Esophagus squamous epithelium (tissue), 5 donors: ENCODE measurements at places on chromosomes 3 and 15.
A peak's percentile ranks its signal among the peaks of the same experiment; 100 is the strongest.

- no peak for DNase-seq
Observed at GRCh38 chr3:65039754-65040210, 352.0 kb upstream of the ADAMTS9 start.

- DNase-seq: no peak
Observed at GRCh38 chr3:144652573-144652972, 681.0 kb downstream of the DIPK2A start.

- peak; percentile 36 for DNase-seq
Observed at GRCh38 chr3:126476166-126477060, 722 bp upstream of the ZXDC start.

- no peak for DNase-seq
Observed at GRCh38 chr3:73365756-73366397, 258.9 kb downstream of the PDZRN3 start.

DNA sequence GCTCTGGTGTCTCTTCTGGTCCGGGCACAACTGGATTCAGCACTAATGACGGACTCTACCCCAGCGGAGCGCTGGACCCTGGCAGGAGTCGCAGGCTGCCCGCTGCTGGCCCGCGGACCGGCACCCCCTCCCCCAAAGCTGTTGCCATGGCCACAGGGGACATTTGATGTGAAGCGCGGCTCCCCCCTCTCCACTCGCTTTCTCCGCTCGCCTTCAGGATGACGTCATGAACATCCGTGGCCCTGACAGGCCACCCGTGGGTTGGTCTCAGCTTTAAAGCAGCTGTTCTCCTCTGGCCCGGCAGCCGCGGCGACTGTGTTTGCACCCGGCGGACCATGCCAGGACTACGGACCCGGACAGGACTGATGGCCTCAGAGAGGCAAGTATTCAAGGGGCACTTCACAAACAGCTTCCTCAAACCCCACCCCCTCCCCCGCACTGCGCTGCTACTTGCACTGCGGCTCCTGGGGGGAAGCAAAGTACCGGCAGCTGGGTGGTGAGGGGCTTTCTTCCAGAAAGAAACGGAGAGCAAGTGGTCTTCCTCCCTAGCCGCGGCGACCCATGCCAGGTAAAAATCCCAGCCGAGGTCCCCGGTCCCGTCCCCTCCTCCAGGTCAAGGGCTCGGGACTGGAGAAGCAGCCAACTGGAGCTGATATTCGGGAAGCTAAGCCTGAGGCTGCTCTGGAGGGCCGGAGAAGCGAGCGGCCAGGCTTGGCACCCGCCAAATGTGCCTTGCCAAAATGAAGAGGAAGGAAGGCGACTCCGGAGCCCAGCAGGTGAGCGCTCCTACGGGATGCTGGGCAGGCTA is 16.6 kb upstream of the AEN start:
- DNase-seq: no peak

- no peak for DNase-seq
Observed at GRCh38 chr3:30611613-30612436, 5.4 kb downstream of the TGFBR2 start.

DNA sequence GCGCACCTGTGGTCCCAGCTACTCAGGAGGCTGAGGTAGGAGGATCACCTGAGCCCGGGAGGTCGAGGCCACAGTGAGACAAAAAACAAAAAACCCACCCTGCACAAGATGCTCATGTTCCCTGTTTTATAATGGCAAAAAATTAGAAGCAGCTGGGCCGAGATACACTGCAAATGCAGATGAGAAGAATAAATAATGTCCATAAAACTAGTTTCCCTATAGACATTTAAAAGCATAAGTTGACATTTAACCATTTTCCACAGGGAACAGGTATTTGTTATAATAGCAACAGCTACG is 537 bp upstream of the SCAP start:
- no peak for DNase-seq

DNA sequence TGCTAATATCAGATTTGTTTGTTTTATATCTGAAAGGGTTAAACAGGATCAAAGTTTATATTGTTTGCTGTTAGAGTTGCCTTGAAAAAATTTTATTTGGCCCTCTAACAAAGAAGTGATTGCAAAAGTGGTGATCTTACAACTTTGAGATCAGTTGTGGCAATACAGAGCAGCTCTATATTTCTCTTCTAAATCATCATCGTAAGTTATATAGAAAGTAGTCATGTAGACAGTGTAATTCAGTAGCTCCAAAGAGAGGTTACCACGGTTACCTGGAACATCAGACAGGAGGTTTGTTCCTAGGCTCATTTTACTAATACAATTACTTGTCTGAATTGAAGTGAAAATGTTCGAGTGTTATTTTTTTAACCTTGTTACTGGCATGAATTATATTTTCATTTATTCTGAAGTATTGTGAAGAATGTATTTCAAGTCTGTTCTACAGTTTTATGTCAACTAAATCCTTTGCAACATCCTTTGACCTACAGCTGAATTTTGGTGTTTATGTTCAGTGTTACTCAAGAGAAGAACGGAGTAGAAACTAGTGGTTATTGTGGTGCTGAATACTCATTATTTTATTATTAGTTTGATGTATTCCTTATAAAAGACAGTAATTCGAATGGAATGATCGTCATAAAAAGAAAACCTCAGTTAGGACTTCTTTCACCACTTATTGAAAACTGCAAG is 214.2 kb downstream of the NAALADL2 start:
- DNase-seq: no peak

- no peak for DNase-seq
Observed at GRCh38 chr3:99659032-99659431, 20.6 kb downstream of the COL8A1 start.

- DNase-seq: no peak
Observed at GRCh38 chr15:41828807-41829141, 882 bp downstream of the JMJD7 start.
